ENCODE measurements at places on chromosomes 11 and 22.
A peak's percentile ranks its signal among the peaks of the same experiment; 100 is the strongest.

- DNase-seq, result no peak
Observed at GRCh38 chr11:16309226-16309625, 47.1 kb downstream of the SOX6 start.

DNA sequence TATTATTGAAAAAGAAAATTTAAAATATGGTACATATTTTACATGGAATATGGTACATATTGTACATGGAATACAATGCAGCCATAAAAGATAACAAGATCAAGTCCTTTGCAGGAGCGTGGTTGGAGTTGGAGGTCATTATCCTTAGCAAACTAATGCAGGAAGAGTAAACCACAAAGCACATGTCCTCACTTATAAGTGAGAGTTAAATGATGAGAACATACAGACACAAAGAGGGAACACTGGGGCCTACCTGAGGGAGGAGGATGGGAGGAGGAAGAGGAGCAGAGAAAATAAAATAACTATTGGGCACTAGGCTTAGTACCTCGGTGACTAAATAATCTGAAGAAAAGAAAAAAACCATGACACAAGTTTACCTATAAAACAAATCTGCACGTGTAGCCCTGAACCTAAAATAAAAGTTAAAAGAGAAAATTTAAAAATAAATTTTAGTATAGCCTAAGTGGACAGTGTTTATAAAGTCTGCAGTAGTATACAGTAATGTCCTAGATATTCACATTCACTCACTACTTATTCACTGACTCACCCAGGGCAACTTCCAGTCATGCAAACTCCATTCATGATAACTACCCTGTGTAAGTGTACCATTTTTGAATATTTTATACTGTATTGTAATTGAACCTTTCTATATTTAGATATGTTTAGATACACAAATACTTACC is 204.4 kb downstream of the FAM76B start:
- no peak for DNase-seq

- DNase-seq, result no peak
Observed at GRCh38 chr11:128685402-128686020, 8.4 kb upstream of the FLI1 start.

DNA sequence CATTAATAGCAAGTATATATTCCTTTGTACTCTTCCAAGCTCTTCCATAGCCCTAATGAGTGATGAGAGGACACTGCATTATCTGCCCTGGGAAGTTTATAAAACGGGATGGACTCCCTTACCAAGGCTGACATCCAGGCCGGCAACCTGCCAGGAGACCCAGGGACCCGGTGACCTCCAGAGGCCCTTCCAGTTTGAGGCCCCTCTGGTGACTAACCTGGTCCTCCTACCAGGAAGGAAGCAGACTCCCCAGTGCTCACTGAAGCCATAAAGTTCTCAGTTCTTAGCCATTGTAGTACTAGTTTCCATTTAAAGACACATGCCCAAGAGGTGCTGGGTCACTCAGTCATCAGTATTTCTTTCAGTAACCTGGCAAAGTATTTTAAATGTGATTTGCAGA is 345.4 kb downstream of the TENM4 start:
- DNase-seq, result no peak

DNA sequence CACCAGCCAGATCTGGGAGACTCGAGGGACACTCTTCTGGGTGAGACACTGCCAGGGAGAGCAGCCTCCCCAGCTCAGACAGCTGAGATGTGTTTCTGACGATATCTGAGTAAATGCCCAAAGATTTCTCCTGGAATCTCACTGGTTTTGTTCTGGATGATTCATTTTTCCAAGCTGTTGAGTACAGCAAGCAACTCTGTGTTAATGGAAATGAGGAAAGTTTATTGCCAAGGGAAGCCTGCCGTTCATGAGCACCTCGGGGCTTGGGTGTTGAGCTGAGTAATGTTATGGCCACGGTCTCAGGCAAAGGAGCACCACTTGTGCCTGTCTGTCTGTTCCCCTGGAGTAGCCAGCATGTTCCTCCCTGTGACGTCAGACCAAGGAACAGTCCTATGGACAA is 1132.4 kb downstream of the BRD1 start:
- DNase-seq, result no peak

DNA sequence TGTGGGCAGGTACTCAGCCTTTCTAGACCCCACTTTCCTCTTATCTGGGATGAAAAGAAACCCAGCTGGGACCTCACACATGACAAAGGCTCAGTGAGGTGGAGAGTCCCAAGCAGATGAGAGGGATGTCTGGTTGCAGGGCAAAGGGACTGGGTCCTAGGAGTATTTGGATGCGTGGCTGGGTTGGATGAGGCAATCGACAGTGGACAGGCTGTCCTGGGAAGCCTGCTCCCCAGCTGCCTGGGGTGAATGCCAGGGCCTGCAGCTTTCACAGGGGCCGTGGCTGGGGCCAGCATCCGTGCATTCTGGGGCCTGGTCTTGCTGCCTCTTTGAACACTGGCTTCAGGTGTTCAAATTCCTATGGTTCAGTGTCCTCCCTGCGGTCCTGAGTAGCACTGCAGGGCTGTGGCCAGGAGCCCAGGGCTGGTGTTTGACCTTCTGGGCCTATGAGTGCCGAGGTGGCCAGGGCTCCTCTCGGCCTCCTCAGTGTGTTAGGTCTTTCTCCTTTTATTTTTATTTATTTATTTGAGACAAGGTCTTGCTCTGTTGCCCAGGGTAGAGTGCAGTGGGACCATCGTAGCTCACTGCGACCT is 65.3 kb downstream of the MCM5 start:
- DNase-seq, result no peak

DNA sequence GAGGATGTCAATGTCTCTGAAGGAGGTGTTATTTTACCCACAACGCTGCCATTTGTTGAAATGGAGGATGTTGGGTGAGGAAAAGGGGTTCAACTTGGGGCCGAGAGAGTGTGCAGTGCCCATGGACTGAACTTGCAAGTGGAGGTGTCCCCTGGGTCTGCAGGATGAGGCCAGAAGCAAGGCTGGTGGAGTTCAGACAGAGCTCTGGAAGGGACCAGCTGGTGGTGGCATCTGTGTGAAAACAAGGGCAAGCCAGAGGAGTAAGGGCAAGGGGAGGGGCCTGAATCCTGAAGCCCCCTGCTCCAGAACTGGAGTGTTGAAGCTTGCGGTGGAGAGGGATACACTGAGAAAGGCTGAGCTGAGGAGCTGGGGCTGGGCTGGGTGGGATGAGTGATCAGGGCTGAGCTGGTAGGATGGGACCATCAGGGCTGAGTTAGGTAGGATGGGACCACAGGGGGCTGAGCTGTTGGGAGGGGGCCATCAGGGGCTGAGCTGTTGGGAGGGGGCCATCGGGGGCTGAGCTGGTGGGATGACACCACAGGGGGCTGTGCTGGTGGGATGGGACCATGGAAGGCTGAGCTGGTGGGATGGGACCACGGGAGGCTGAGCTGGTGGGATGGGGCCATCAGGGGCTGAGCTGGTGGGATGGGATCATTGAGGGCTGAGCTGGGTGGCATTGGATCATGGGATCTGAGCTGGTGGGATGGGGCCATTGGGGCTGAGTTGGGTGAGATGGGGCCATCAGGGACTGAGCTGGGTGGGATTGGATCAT is 13.4 kb upstream of the CTSD start:
- no peak for DNase-seq

DNA sequence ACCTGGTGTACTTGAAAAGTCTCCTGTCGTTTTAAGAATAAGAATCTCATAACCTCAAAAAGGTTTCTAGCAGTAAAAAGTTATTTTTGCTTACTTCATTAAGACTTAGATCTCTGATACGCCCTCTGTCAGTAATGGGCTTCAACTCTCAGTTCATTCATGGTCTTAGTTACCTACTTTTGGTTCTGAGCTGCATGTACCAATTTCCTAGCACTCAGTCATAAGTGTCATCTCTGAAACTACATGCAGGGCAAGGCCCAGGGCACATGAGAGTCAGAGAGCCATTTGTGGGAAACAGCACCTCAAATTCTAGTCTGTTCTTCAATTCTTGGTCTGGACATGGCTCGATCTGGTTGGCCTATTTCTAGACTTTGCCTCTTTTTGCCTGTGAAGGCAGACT is 838.4 kb downstream of the FAM181B start:
- no peak for DNase-seq

- no peak for DNase-seq
Observed at GRCh38 chr11:38648604-38649003, 2050.6 kb upstream of the RAG2 start.

DNA sequence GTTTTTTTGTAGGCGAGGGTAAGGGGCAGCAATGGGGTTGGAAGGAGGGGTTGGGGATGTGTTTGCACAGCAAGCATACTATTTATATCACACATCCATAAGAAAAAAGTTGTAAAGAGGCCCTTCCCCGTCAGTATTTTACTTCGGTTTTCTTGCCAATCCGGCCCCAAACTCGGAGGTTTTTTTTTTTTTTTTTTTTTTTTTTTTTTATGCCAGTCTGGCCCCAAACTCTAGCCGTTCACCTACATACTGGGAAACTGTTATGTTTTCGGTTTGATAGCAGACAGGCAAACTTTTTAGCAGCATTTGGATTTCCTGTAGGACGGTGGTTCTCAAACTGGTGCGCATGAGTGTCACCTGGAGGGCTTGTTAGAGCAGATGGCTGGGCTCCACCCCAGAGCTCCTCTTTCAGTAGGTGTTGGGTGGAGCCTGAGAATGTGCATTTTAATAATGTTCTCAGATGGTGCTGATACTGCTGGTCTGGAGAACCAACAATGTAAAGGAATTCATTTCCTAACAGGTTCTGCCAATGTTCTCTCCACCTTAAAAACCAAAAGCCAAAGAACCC is 76.5 kb upstream of the ZBED5 start:
- peak; percentile 12 for DNase-seq

DNA sequence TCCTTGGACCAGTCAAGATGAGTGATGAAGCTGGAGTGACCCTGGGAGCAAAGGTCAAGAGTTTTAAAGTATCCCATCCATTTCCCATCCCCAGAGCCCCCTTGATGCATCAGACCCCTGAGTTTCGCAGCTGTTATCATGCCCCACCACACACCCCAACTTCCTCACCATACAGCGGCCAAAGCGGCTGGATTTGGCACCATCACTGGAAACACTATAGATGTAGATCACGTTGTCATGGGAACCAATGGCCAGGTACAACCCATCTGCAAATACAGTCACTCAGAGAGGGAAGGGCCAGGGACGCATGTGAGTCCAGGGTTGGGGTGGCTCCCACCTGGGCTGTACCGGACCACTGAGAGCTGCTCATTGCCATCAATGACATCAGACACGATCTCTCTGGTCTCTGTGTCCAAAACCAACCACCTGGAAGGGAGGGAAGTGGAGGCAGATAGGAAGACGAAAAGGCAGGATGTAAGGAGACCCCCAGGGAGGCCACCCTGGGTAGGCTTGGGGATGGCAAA is 2.2 kb upstream of the MTA2 start:
- DNase-seq, result no peak

- no peak for DNase-seq
Observed at GRCh38 chr11:41458154-41458553, 1.3 kb downstream of the LRRC4C start.

GRCh38 chr22:20514658-20515406 is 7.4 kb downstream of the MED15 start:
- no peak for DNase-seq

DNA sequence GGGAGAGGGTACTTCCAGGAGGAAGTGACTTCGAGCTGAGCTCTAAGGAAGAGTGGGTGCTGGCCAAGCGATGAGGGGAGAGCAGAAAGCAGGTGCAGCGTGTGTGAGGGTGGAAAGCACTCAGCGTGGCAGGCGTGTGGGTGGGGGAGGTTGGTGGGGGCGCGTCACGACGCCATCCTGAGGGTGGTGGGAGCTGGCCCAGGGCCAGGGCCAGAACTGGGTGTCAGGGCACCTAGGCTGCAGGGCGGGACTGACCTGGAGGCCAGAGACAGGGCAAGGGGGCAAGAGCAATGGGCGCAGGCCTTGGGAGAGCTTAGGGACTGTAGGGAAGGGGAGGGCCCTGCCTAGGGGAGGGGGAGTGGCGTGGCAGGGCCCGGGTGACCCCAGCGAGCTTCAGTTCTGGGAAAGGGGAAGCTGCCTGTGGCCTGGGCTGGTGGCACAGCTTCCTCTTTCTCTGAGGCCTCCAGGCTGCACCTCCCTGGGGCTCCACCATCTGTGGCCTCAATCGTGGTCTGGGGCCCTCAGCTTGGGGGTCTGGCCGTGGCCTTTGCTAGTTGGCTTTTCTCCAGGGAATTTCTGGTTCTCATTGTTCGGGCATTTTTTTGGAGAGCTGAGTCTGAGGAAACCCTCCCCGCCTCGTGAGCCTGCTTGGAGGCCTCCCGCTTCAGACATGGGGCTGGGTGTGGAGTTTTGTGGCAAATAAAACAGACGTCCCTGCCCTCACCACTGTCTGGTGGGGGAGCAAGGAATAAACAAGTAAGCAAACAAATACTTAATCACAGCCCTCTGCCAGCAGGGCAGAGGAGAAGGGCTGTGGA is 8.9 kb downstream of the RELT start:
- DNase-seq, result no peak

GRCh38 chr11:65555693-65556231 is 2.4 kb downstream of the LTBP3 start:
- DNase-seq, result no peak

GRCh38 chr22:49855251-49855911 is 1.7 kb downstream of the ZBED4 start:
- no peak for DNase-seq

DNA sequence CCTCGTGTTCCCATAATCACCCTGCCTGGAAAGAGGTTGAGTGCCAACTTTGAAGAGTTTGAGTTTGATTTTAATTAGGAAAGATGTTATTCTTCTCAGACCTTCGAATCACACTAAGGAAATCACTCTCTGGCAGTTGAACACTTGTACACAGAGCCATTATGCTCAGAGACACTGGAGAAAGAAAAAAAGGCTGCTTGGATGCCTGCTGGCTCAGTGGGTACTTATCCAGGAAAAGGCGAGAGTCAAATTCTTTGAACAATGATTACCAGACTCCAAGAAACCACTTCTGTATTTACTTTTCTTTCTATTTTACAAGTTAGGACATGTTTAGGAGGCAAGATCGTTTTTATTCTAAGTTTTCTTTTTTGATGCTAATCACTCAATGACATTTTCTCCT is 438.5 kb upstream of the FAT3 start:
- no peak for DNase-seq

- DNase-seq, result no peak
Observed at GRCh38 chr11:70082829-70083228, 4.7 kb downstream of the ANO1 start.

DNA sequence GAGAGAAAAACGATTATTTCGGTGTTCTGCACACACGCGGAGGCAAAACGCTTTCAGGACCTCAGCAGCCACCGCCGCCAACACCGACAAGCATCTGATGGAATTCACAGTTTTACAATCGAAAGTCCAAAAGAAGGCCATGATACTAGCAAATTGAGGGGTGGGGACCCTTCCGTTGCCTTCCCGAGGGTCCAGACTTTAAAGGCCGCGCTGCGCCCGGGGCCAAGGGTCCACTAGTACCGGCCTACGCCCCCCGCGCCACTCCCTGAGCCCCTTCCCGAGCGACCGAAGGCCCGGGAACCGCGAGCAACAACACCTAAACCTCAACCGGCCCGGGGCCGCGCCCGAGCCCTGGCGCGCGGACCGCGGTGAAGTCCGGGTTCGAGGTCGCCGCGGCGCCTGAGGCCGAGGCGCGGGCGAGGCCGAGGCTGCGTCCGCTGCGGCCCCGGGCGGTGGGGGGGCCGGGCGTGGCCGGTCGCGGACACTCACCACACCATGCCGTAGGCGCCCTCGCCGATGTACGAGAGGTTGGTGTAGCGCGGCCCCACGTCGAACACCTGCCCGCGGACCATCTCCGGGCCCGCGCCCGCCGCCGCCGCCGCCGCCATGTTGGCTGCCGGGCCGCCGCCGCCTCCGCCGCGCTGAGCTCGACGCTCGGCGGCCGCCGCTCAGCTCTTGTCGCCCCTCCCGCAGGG is 465 bp downstream of the MAPK1 start:
- DNase-seq, result no peak
